Activated T-helper 1 cell treated with anti-CD3 and anti-CD28 coated beads, Interleukin-2, amount 50 U/mL, for 16 hours (primary cell): ENCODE measurements at places on chromosomes 7 and 10.

DNA sequence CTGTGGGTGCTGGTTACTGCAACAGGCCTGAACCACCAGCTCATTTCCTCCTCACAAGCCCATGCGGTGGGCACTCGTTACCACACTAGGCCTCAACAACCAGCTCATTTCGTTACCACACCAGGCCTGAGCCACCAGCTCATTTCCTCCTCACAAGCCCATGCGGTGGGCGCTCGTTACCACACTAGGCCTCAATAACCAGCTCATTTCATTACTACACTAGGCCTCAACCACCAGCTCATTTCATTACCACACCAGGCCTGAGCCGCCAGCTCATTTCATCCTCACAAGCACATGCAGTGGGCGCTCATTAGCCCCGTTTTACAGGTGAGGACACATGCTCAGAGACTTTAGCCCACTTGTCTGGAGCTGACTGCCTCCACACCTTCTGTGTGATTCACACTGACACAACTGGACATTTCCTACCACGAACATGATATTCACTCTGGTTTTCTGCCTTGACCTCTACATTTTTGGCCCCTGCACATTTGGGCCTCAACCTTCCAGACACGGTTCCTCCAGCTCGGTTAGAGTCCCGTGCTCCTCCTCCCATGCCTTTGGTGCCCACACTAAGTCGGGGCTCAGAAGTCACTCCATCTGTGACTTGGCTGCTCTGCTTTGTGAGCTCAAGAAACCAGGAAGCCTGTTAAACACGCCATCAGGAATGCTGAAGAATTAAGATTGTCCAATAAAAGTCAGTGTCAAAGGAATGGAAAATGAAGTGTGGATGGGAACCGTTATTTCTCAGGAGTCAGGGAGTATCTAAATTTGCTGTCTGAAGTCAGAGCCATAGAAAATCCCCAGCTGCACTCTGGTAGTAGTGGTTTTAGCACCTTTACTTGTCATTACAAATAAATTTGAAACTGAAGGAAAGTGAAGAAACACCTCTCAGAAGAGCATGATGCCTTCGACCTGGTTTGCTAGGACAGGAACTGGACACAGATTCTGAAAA lies 55.8 kb upstream of the LANCL2 start:
- peak; percentile 38 for DNase-seq

- DNase-seq = no peak
These were observed 141.8 kb upstream of the GPR22 start for GRCh38 chr7:107327986-107328569.

DNA sequence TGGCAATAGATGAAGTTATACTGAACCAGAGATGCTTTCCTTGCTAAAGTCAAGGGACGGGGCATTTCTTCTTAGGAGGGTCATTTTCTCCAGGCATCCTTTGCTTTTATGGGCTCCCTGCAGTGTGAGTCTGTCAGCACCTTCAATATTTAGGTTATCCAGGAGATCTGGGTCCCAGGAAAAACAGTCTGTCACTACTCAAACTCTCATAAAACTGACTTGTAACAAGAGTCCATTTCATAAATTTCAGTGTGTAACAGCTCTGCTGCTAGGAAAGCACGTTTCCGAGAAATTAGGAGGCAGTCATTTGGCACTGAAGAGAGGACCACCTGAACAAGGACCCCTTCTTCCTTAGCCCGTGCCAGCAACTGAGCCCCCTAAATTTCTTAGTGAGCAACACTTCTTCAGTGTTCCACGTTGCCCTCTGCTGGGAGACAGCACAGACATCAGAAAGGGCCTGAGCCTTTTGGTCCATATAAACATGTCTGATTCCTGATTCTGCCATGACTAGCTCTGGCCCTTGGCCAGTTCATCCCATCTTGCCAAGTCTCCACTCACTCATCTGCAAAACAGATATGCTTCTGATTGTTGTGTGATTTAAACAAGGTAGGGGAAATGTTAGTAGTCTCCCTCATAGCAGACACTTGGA lies 7.2 kb downstream of the GCC1 start:
- no peak for DNase-seq

GRCh38 chr7:46072722-46073121 lies 151.7 kb upstream of the IGFBP3 start:
- DNase-seq = no peak

GRCh38 chr10:111745982-111746381 lies 437.6 kb downstream of the GPAM start:
- no peak for DNase-seq

GRCh38 chr10:12358863-12359564 lies 9.7 kb downstream of the CAMK1D start:
- DNase-seq = no peak

- DNase-seq = no peak
These were observed at the start of gene GRM3 for GRCh38 chr7:86643561-86644281. GRM3 (plus strand) TSS chr7:86643909; CDS start chr7:86765146, 121,237 bp downstream.

DNA sequence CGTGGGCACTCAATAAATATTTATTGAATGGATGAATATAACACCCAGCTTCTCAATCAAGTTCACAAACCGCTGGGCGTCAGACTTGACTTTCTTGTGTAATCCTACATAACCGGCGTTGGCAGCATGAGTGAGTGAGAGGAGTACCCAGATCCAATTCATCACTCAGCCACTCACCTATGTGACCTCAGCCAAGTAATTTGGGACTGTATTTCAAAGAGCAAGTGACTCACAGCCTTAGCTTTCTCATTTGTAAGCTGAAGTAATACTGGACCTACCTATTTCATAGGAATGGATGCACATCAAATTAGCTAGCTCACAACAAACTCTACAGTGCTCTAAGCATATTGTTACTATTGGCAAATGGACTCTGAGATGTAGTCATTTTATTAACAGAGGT lies 53.8 kb upstream of the FAM204A start:
- no peak for DNase-seq

DNA sequence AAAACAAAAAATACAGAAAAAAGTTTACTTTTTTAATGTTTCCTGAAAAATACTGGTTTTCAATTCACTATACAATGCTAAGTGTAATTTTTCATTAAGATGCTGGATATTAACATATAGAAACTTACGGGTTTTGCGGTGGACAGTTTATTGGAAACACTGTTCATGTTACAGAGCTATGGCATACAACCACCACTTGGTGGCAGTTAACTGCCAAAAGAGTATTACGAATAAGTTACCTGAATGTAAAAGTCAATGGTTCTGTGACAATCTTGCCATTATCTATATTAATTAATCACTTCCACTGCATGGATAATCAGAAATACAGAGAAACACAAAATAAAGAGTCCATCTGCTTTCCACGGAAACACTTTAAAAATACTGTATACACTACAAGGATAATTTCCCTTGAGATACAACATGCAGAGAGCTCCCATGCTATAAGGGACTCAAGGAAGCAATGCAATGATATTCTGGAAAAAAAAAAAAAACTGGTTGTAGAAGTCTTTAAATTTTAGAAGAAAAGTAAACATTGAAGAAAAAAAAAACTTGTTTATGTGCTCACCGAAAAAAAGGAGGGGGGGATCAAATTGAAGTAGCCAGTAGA lies 97.0 kb downstream of the TPK1 start:
- DNase-seq = no peak

DNA sequence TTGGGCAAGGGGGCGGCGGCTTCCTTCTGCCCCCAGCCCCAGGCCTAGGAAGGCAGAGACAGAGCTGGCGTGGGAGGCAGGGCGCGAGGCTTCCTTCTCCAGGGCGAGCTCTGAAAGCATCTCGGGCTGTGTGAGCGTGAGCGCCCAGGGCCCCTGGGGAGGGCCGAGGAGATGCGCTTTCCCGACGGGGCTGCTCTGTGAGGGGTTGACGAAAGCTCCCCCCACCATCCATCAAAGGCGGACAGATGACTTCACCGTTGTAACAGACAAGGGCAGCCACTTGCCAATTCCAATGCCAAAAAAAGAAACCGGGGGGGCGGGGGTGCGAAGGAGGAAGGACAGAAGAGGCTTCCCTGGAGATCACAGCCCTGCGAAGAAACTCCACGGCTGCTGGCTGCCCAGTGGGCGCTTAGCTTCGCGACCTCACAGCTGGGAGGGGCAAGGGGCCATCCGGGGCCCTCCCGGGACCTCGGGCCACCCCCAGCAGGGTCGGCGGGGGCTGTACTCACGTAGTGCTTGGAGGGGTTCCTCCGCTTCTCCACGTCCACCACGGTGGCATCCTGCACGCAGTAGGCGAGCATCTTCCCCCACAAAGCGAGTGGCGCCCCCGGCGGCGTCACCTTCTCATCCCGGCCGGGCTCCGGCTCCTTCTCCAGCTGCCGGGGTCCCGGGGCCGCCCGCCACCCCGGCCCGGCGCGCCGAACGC lies 537 bp downstream of the SH3PXD2A start:
- no peak for DNase-seq

- no peak for DNase-seq
These were observed 283.6 kb upstream of the LRRTM3 start for GRCh38 chr10:66642217-66642616.

DNA sequence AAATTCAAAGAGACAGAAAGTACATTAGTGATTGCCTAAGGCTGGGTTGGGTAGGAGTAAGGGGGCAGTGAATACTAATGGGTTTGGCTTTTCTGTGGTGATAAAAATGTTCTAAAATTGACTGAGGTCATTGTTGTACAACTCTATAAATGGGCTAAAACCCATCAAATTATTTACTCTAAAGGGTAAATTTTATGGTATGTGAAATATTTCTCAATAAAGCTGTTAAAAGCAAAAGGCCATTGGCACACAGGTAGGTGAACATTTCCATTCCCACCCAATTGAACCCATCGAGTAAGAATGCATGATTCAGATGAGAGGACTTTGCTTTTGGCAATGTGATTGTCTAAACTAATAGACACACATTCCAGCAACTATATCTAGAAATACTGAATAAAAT lies 579.4 kb downstream of the GATA3 start:
- DNase-seq = no peak

GRCh38 chr10:78729366-78729765 lies 339.4 kb upstream of the ZMIZ1 start:
- no peak for DNase-seq

- no peak for DNase-seq
These were observed 148.3 kb downstream of the EXOC4 start for GRCh38 chr7:133401225-133401624.

DNA sequence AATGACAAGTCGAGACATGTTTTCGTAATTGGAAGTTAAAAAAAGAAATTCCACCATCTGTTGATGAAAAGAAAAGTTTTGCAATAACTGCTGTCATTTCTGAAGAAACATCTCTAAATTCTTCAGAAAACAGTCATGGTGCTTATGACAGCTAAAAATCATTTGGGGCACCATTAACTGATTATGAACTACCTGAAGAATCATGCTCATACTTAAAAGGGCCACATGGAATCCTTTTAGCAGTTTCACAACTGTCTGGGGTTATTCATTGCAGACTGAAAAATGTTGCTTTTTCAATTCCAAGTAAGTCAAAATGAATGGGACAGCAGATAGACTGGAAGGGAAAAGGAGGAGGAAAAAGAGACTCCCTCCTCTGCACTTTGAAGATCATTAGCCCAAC lies 134.2 kb downstream of the CHN2 start:
- DNase-seq = no peak

- no peak for DNase-seq
These were observed 314.9 kb downstream of the RPS24 start for GRCh38 chr10:78348411-78349164.

- no peak for DNase-seq
These were observed 5.9 kb downstream of the PITRM1 start for GRCh38 chr10:3166496-3167290.

GRCh38 chr10:62258926-62259325 lies 9.7 kb downstream of the RTKN2 start:
- no peak for DNase-seq

- no peak for DNase-seq
These were observed 49.7 kb downstream of the PDK4 start for GRCh38 chr7:95546647-95547046.

- DNase-seq = no peak
These were observed 28.2 kb downstream of the NDUFB2 start for GRCh38 chr7:140724706-140725105.
